ENCODE measurements at places on chromosomes 2 and 18.
A peak's percentile ranks its signal among the peaks of the same experiment; 100 is the strongest.

GRCh38 chr2:204604061-204604460 lies 58.8 kb downstream of the PARD3B start:
- DNase-seq = no peak

DNA sequence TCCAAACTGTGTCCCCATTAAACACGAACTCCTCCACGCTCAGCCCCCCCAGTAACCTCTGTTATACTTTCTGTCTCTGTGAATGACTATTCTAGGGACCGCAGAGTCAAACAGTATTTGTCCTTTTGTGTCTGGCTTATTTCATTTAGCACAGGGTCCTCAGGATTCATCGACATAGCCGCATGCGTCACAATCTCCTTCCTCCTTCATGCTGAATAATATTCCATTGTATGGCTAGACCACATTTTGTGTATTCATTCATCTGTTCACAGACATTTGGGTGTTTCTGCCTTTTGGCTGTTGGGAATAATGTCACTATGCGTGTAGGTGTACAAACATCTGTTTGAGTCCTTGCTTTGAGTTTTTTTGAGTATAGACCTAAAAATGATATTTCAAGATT lies 80.9 kb downstream of the SH3RF3 start:
- no peak for DNase-seq

- no peak for DNase-seq
These were observed 66.9 kb downstream of the C18orf63 start for GRCh38 chr18:74382481-74383017.

- DNase-seq = no peak
These were observed 88.8 kb downstream of the LRP1B start for GRCh38 chr2:142041996-142042395.

- no peak for DNase-seq
These were observed 31.0 kb downstream of the SNORC start for GRCh38 chr2:232900811-232901735.

- no peak for DNase-seq
These were observed 95.1 kb upstream of the SLC35G4 start for GRCh38 chr18:11514267-11514666.

GRCh38 chr2:74081763-74082110 lies 66.0 kb downstream of the BOLA3 start:
- no peak for DNase-seq

DNA sequence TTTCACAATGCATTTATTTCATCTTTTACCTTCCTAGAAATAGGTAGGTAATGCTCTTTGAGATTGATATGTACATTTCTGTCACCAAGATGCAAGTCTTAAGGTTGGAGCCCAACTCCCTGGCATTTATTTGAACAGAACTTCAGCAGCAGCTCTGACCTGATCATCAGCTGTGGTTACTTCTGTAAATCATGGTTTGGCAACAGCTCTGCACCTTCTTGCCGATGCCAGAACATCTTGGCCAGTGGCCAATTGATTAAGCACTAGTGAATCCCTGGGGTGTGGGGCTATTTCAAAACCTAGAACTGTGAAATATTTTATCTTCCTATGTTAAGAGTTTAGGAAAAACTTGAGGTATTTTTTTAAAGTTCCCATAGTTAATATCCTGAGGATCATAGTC lies 124.8 kb upstream of the NYAP2 start:
- DNase-seq = peak; percentile 78

DNA sequence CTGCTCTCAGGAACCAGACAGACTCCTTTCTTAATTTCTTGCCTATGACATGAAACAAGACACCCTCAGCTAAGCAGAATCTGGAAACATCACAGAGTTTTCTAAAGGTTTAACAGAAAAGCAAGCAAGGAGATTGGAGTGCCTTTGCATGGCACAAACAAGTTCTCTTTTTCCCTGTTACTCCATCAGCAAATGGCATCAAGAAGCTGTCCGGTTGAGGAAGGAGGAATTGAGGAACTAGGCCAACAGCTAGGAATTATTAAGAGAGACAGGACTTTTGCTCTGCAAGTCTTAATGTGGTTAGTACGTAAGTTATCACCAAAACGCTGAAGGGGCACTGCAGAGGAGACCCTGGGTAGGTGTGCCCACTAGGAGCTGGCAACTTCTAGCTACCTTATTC lies 53.2 kb downstream of the NEB start:
- no peak for DNase-seq

- no peak for DNase-seq
These were observed 28.6 kb upstream of the TRIB2 start for GRCh38 chr2:12688091-12688490.

- DNase-seq = no peak
These were observed 13.1 kb upstream of the LGALSL start for GRCh38 chr2:64440843-64441242.

GRCh38 chr2:36367486-36367885 lies 11.9 kb downstream of the CRIM1 start:
- DNase-seq = no peak

DNA sequence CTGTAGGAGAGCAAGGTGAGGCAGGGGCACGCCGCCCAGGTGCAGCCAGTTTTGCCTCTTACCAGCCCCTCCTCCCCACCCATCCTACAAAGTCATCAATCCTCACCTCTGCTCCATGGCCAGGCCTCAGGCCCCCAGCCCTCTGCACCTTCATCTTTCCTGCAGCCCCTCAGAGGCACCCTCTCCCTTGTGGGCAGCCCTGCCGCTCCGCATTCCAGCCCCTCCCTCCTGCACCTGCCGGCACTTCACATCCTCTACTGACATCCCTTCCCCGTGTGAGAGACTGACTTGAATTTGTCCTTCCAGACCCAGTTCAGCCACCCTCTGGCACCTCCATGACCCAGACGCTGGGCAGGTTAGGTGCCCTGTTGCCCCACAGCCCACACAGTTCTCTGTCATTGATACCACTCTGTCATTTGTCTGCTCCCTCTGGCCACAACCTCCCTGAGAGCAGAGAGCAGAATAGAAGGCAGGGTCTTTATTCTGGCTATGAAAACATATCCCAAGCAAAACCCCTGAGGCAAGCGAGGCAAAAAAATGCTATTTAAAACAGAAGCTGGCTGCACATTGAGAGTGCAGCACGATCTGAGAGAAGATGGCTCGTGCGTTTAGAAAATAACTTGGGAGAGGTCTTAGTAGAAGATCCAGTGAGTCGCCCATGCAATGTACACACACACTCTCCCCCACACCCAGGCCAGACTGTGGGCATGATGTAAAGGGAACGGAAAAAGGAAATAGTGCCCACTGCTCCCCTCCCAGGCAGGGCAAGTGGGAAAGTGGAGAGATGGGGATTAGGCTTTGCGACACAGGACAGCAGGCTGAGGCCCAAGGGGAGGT lies 25.9 kb downstream of the SDC1 start:
- no peak for DNase-seq

- no peak for DNase-seq
These were observed 409.2 kb upstream of the NRP2 start for GRCh38 chr2:205273148-205273547.

DNA sequence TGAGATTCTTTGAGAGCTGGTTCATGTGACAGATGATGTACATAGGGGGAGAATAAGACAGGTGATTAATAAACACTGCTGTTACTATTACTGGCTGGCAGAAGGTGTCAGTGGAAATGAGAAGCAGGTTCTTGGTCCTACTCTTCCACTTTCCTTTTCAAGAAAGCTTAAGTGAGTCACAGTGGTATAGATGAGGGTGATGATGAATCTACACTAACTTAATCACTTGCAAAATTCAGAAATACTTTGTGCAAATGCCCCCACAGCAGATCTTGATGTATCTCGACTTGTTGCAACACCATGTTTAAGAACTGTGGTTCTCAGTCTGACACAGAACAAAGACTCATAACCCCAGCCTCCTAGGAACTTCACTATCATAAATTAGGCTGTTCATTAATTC lies 35.9 kb upstream of the MGAT5 start:
- DNase-seq = peak; percentile 60

- DNase-seq = no peak
These were observed 22.8 kb upstream of the ZNF407 start for GRCh38 chr18:74574916-74575315.

GRCh38 chr2:218452079-218452478 lies 33.2 kb downstream of the VIL1 start:
- DNase-seq = no peak

GRCh38 chr18:57269756-57270155 lies 82.6 kb upstream of the ST8SIA3 start:
- DNase-seq = no peak

DNA sequence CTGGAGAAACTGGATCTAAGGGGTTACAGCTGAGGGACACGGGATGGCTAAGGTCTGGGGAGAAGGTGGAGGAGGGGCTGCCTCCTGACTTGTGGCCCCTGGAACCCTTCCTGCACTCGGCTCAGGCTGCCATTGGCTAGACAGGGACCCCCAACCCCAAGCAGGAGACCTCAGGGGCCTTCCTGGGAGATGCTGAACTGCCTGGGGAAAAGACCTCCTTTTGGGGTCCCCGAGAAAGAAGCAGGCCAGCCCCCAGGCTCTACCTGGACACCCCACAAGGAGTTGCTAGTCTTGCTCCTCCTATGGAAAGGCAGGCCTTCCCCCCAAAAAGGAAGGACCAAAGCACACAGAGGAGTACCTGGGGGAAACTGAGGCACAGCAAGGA lies 10.1 kb upstream of the BOK start:
- no peak for DNase-seq

DNA sequence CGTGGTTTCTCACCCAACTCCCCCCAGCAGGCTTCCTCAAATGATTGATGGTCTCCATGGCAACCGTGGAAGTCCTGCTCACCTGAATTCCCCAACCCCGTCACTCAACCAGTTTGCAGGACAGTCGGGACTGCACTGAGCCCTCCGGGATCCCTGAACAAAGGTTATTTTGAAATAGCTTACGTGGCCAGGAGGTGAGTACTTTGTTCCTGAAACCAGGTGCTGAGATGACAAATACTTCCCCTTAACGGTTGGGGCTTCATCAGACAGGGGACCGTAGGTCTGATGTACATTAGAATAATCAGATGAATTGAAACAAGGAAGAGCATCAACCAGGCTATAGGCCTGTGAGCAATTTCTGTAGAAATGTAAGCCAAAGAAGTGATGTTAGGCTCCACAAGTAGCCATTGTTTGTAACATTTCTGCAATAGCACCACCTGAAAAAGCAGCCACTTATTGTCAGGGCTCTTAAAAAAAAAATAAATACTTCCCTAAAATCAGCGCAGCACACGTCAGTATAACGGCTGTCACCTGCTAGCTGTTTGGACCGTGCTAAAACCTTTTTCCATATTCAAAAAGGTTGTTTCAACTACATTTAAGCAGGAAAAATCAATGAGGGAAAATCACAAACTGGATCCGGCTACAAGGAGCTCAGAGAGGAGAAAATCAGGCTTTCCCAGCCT lies 206.4 kb upstream of the ID2 start:
- DNase-seq = peak; percentile 31

Data from bronchial epithelial cell (primary cell).